Urinary bladder (tissue), 4 donors: ENCODE measurements at places on chromosomes 3 and 15. TPM values are rescaled to one million over a fixed set of nuclear protein-coding genes. Genes with fewer than 3 reads are reported as not detected.

Gene P2RY1
- 4.1 TPM for polyA plus RNA-seq

Gene ZNF197
- 11.4 TPM for polyA plus RNA-seq

Gene GOLGA8H
- polyA plus RNA-seq = 1.2 TPM

Gene PARP16
- polyA plus RNA-seq = 13.4 TPM

Gene C3orf49
- not detected for polyA plus RNA-seq

Gene HCN4
- not detected for polyA plus RNA-seq

Gene STARD9
- polyA plus RNA-seq = 11.1 TPM

Gene MEF2A
- polyA plus RNA-seq = 37.6 TPM

Gene STAB1
- polyA plus RNA-seq = 91.8 TPM

Gene LYSMD4
- polyA plus RNA-seq = 7.5 TPM

Gene TPRG1
- polyA plus RNA-seq = 1.2 TPM

Gene CHST2
- polyA plus RNA-seq = 6.4 TPM

Gene LMAN1L
- 0.33 TPM for polyA plus RNA-seq

Gene GP5
- polyA plus RNA-seq = 0.10 TPM

Gene CAMKV
- not detected for polyA plus RNA-seq

Gene KCNH8
- polyA plus RNA-seq = 0.10 TPM

Gene NLGN1
- 8.4 TPM for polyA plus RNA-seq

Gene IL17RB
- polyA plus RNA-seq = 0.43 TPM

Gene CCK
- polyA plus RNA-seq = not detected

Gene RBPMS2
- 90.9 TPM for polyA plus RNA-seq

Gene RTP1
- polyA plus RNA-seq = not detected

Gene CCR8
- not detected for polyA plus RNA-seq

Gene CCRL2
- 1.6 TPM for polyA plus RNA-seq

Gene PAK2
- polyA plus RNA-seq = 27.1 TPM
